ENCODE measurements at places on chromosomes 2 and 18.

- no peak for DNase-seq
These were observed 98.9 kb downstream of the RTP5 start for GRCh38 chr2:241968417-241968816.

GRCh38 chr2:63700271-63700670, 111.5 kb downstream of the MDH1 start:
- DNase-seq = no peak

DNA sequence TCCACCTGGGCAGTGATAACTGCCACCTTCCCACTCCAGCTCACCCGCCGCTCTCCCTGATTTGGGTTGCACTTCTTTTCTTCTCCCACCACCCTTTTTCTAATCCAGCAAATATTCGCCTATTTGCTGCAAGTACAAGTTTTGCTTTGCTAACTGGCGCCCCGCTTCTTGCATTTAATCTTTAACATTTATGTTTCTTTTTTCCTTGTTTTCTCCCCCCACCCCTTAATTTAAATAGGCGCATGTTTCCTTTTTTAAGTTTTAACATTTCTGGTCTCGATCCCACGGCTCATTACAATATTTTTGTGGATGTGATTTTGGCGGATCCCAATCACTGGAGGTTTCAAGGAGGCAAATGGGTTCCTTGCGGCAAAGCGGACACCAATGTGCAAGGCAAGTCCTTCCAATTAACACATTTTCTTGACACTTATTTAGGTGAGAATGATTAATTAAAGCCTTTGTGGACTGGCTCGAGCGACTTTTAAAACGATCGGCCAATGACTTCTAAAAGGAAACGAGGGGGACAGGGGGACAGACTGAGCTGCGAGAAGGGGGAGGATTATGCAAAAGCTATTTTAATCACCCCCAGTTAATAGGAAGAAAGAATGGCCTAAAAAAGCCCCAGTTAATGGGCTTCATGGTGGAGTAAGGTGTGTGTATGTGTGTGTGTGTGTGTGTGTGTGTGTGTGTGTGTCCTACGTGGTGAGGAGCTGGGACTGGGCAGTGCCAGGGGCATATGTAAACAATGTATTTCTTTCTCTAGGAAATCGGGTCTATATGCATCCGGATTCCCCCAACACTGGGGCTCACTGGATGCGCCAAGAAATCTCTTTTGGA, 1.6 kb downstream of the TBR1 start:
- DNase-seq = no peak

DNA sequence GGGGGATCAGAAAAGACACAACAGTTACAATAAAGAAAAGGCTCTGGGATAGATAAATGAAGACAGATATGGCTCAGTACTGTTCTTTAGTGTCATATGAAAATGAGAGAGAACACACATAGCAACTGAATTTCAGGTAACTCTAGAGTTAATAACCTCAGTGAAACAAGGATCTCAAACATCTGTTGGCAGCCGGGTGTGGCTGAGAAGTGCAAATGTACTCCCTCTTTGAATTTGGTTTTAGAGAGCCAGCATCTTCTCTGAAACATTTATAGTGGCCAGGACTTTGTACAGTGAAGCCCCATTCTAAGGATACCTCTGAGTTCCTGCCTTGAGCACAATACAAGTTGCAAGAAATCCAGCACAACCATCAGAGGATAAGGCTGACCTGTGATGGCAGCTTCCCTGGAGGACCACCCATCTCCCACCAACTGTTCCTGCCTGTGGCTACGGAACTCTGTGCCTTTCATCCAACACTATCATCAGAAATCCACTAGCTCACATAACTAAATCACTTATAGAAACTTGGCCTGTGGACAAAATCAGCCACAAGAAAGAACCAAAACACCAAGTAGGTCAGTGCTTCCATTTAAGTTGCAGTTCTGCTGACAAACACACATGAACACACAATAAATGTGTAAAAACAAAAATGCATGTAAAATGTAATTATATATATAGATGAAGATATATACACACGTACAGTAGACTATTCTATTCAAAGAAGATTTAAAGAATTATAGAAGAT, 37.3 kb upstream of the PEX13 start:
- no peak for DNase-seq

DNA sequence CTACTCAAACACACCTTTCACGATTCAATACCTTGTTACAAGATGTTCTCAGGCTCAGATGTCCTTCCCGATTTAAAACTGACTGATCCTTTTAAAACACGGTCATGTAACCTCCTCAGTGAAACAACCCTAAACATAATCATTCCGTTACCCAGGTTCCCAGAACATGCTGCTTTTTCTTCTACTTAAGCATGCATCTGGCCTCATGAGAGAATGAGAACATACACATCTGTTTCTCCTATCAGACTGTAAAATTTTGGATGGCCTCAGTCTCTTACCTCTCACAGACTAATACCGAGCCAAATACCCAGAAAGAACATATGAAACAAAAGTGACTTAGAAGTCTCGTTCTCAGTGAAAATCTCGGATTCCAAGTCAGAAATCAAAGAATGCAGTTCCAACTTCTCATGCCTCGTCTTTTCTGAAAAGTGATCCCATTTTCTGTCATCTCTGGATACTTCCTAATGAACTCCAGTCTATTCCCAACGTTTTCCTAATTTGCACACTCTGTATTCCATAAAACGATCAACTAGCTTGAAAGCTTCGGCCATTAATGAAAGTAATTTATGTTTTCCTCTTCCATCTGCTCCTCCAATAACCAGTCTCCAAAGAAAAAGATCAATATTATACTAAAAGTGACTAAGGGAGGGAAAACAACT, 919 bp downstream of the SF3B1 start:
- no peak for DNase-seq

DNA sequence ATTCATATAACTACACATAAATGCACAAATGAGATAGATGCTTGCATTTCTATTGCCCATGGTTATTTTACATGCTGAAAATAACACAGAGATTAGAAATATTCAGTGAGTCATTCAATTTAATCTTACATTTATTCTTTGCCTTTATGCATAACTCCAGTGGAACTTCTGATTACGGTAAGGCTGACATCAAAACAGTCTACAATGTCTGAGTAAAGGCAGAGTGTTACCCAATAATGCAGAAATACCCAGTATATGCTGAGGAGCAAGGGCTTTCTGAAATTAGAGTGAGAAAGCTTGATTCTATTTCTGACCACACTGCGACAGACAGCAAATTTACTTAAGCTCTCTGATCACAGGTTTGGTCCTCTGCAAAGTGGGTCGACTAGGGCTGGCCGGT, 9.2 kb downstream of the NMI start:
- DNase-seq = no peak

GRCh38 chr2:9074930-9075329, 71.4 kb upstream of the MBOAT2 start:
- DNase-seq = no peak
